Esophagus squamous epithelium (tissue), 5 donors: ENCODE measurements at places on chromosomes 1 and 21.

- H3K4me1 ChIP-seq, result peaks cover 15% of the 10 kb centered on the region
- no peak for DNase-seq
- no peak overlapping the region for H3K4me3 ChIP-seq
These were observed 64.0 kb upstream of the TARDBP start for GRCh38 chr1:10948463-10948775.

- no peak overlapping the region for H3K4me3 ChIP-seq
- H3K27ac ChIP-seq, result no peak overlapping the region
- DNase-seq, result no peak
These were observed 322.1 kb upstream of the LYPLAL1 start for GRCh38 chr1:218851586-218851985.

DNA sequence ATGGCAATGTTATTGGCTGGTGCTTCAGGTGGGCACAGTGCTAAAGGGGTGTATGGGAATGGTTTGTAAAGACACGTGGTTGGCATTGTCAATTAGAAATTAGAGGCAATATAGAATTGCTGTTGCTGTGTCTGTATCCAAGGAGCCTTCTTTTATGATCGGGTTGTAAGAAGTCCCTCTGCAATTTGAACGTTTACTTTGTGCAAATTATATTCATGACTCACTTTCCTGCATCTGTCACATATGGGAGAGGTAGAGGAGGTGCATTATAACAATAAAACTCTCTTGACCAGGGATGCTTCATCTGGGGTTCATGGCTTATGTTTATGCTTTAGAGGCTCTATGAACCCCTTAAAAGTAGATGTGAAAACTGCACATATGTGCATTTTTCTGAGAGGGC is 130.4 kb upstream of the DNAH14 start:
- H3K27me3 ChIP-seq, result no peaks in the 10 kb centered on the region
- no peak overlapping the region for H3K27ac ChIP-seq
- H3K4me1 ChIP-seq, result no peaks in the 10 kb centered on the region
- H3K36me3 ChIP-seq, result no peaks in the 10 kb centered on the region
- no peak for DNase-seq

- no peaks in the 10 kb centered on the region for H3K36me3 ChIP-seq
- H3K4me3 ChIP-seq, result no peak overlapping the region
- no peaks in the 10 kb centered on the region for H3K4me1 ChIP-seq
- no peak for DNase-seq
- no peaks in the 10 kb centered on the region for H3K27me3 ChIP-seq
These were observed 69.7 kb upstream of the SPAG17 start for GRCh38 chr1:118254491-118255425.

GRCh38 chr1:201946224-201946908 is at the start of gene LMOD1:
TSS of gene LMOD1 (minus strand) at chr1:201946548. CDS start at chr1:201946340, 208 bp downstream.
- DNase-seq, result no peak
- H3K36me3 ChIP-seq, result no peaks in the 10 kb centered on the region
- peak within 1 kb of the TSS; percentile 83 for H3K27ac ChIP-seq
- peak within 1 kb of the TSS; percentile 18 for H3K4me3 ChIP-seq

GRCh38 chr1:56097713-56098112 is 481.6 kb downstream of the PLPP3 start:
- H3K27ac ChIP-seq, result no peak overlapping the region
- DNase-seq, result no peak
- no peaks in the 10 kb centered on the region for H3K4me1 ChIP-seq
- no peaks in the 10 kb centered on the region for H3K27me3 ChIP-seq

- no peak for DNase-seq
- H3K36me3 ChIP-seq, result no peaks in the 10 kb centered on the region
- no peak overlapping the region for H3K4me3 ChIP-seq
- H3K27me3 ChIP-seq, result no peaks in the 10 kb centered on the region
- peaks cover 31% of the 10 kb centered on the region for H3K4me1 ChIP-seq
- peak overlapping the region; percentile 67 for H3K27ac ChIP-seq
These were observed 117.5 kb downstream of the TGFB2 start for GRCh38 chr1:218462587-218462986.

DNA sequence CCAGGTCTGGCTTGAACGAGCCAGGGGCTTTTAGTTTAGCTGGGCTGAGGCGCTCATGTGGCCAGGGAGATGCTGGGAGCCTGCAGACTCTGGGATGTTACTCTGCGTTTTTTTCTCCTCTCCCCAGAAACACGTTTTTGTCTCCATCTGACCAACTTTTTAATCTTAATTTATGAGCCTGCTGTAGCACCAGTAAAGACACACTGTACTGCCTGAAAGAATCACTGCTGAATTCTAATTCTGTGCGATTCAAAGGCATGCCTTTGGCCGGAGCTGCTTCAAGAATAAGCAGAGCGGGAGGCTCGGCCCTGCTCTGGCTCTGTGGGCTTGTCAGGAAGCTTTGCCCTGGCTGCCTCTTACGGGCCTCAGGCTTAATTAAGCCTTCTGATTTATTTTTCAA is 129.5 kb downstream of the CAMTA1 start:
- no peaks in the 10 kb centered on the region for H3K27me3 ChIP-seq
- no peak overlapping the region for H3K27ac ChIP-seq
- no peak overlapping the region for H3K4me3 ChIP-seq
- peaks cover 44% of the 10 kb centered on the region for H3K4me1 ChIP-seq
- no peaks in the 10 kb centered on the region for H3K36me3 ChIP-seq
- no peak for DNase-seq

GRCh38 chr1:54952950-54953718 is 27.3 kb upstream of the TMEM61 start:
- peaks cover 9% of the 10 kb centered on the region for H3K4me1 ChIP-seq
- no peak overlapping the region for H3K27ac ChIP-seq
- DNase-seq, result no peak

DNA sequence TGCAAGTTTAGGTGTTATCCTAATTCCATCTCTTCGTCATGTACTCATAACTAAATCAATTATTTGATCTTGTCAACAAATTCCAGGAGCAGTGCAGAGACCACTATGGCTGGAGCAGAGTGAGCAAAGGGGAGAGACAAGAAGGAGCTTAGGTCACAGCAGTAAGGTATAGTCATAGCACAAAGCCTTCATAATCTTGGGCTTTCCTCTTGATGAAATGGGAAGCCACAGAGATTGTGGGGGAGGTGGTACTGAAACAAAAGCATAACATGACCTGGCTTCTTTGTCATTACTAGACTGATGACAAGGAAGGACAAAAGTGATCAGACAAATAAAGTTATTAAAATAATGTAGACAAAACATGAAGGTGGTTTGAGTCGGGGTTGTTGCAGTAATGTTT is 60.1 kb upstream of the PTGS2 start:
- H3K27me3 ChIP-seq, result no peaks in the 10 kb centered on the region
- no peaks in the 10 kb centered on the region for H3K36me3 ChIP-seq
- H3K4me3 ChIP-seq, result no peak overlapping the region
- DNase-seq, result no peak

DNA sequence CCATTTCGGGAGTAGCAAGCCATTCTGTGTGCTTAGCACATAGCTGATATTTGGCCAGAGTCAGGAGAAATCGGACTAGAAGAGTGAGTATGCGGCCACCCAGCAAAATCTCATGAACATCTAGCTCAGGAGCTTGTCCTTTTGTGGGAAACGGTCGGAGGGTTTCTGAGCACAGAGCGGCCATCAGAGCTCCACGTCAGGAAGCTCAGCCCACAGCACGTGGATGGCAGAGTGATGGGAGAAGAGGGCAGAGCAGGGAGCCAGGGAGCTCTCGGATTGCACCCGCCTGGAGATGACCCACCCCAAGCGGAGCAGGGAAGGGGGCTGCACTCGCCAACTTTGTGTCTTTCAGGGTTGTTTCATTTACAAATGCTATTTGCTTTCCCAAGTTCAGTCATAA is 13.9 kb downstream of the RCAN3 start:
- H3K36me3 ChIP-seq, result no peaks in the 10 kb centered on the region
- peaks cover 18% of the 10 kb centered on the region for H3K4me1 ChIP-seq
- no peak overlapping the region for H3K4me3 ChIP-seq

DNA sequence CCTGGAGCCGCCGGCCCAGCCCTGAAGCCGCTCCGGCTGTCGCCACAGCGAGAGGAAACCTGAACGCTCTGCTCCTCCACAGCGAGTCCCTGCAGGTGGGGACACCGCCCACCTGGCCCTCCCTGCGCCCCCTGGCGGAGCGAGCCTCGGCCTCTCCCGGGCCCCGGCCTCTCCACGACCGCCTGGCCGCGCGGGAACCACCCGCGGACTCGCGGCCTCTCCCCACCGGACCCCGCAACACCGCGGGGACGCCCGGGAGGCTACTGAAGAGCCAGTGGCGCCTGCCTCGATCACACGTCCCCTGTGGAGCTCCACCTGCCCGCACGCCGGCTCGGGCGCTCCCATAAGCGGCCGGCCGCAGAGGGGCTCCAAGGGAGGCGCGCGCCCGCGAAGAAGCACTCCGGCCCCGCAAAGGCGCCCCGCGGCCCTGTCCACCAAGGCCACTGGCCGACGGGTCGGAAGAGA is 109.6 kb downstream of the KCNN3 start:
- peak overlapping the region; percentile 15 for H3K4me3 ChIP-seq
- no peaks in the 10 kb centered on the region for H3K36me3 ChIP-seq

DNA sequence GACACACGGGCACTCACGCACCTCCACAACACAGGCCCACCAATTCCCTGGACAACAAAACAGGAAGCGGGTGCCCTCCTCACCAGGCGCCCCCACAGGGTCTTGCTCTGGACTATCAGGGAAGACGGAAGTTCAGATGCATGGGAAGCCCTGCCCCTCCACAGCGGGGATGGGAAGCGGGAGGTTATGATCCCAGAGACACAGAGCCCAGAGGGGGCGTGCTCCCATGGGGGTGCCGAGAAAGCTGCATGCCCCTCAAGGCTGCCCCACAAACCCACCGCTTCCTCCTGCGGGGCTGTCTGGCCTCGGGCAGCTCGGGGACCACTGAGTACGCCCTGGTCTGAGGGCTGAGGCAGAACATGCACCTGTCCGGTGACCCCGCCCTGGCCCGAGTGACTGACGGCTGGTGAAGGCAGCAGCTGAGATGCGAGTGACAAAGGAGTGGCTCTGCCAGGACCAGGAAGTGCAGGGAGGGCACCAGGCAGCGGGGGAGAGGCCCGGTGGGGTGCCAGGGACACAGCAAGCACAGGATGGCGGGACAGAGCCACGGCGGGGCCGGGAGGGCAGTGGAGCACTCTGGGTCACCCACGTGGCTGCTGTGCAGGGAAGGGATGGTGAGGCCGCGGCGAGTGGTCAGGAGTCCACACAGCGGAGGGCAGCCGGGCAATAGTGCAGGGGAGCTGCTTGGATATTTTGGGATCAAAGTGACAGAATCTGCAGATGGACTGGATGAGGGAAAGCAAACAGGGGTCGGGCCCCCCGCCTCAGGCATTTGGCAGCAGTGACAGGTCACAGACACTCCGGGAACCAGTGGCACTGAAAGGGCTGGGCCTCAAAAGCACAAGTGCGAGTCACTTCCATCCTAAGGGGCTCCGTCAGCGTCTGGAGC is 18.6 kb downstream of the NADK start:
- H3K27me3 ChIP-seq, result no peaks in the 10 kb centered on the region
- peaks cover 18% of the 10 kb centered on the region for H3K4me1 ChIP-seq
- peak overlapping the region; percentile 75 for H3K27ac ChIP-seq
- DNase-seq, result no peak

- no peak overlapping the region for H3K27ac ChIP-seq
- no peaks in the 10 kb centered on the region for H3K4me1 ChIP-seq
- H3K36me3 ChIP-seq, result no peaks in the 10 kb centered on the region
- DNase-seq, result no peak
These were observed 24.9 kb upstream of the PODN start for GRCh38 chr1:53037159-53037558.

GRCh38 chr1:84883286-84883685 is 9.7 kb downstream of the LPAR3 start:
- no peaks in the 10 kb centered on the region for H3K4me1 ChIP-seq
- DNase-seq, result no peak
- H3K4me3 ChIP-seq, result no peak overlapping the region
- no peak overlapping the region for H3K27ac ChIP-seq
- no peaks in the 10 kb centered on the region for H3K36me3 ChIP-seq
- H3K27me3 ChIP-seq, result no peaks in the 10 kb centered on the region

DNA sequence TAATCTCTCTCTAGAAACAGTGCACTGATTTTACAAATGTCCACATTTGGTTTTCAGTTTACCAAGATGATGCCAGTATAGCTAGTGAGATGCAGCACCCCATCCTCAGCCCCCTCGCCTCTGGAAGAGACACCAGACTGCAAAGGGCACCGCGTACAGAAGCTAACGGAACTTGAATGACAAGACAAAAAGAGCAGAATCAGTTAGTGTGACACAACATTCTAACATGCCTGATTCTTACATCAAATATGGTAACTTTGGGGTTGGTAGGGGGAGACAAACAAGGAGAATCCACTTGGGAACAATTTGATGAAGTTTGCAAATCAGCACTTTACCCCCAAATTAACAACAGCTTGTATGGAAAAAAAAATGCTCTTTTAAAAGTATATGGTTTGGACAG is 4.1 kb upstream of the MAGOH start:
- peaks cover 5% of the 10 kb centered on the region for H3K4me1 ChIP-seq
- H3K36me3 ChIP-seq, result no peaks in the 10 kb centered on the region
- no peak for DNase-seq

DNA sequence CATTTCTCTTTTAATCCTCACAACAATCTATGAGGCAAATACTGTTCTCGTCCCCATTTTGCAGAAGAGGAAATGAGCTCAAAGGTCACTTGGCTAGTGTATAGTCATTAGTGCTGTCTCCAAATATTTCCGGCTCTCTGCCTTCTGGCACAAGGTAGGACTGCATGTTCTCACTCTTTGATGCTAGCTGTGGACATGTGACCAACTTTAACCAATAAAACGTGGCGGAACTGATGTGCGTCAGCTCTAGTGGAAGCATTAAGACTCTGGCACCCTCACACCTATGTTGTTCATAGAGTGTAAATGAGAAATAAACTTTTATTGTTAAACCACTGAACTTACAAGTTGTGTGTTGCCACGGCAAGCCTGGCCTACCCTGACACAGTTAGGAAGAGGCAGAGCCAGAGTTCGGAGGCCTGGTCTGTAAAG is 5.0 kb upstream of the KIF21B start:
- H3K36me3 ChIP-seq, result no peaks in the 10 kb centered on the region
- no peak for DNase-seq
- no peaks in the 10 kb centered on the region for H3K27me3 ChIP-seq
- no peak overlapping the region for H3K4me3 ChIP-seq
- H3K4me1 ChIP-seq, result peaks cover 20% of the 10 kb centered on the region
- peak overlapping the region; percentile 73 for H3K27ac ChIP-seq

GRCh38 chr1:225919906-225920305 is 4.1 kb downstream of the PYCR2 start:
- peak overlapping the region; percentile 62 for H3K27ac ChIP-seq
- no peaks in the 10 kb centered on the region for H3K27me3 ChIP-seq
- no peak for DNase-seq
- H3K36me3 ChIP-seq, result peaks cover 40% of the 10 kb centered on the region
- no peak overlapping the region for H3K4me3 ChIP-seq

GRCh38 chr1:225349826-225350225 is 78.0 kb downstream of the LBR start:
- H3K27me3 ChIP-seq, result no peaks in the 10 kb centered on the region
- H3K27ac ChIP-seq, result no peak overlapping the region
- no peaks in the 10 kb centered on the region for H3K36me3 ChIP-seq
- no peaks in the 10 kb centered on the region for H3K4me1 ChIP-seq
- no peak overlapping the region for H3K4me3 ChIP-seq

- no peak for DNase-seq
- no peak overlapping the region for H3K27ac ChIP-seq
- peaks cover 18% of the 10 kb centered on the region for H3K4me1 ChIP-seq
These were observed 66.5 kb upstream of the GOLT1A start for GRCh38 chr1:204280099-204280961.
